ENCODE measurements at places on chromosomes 16 and 17.

DNA sequence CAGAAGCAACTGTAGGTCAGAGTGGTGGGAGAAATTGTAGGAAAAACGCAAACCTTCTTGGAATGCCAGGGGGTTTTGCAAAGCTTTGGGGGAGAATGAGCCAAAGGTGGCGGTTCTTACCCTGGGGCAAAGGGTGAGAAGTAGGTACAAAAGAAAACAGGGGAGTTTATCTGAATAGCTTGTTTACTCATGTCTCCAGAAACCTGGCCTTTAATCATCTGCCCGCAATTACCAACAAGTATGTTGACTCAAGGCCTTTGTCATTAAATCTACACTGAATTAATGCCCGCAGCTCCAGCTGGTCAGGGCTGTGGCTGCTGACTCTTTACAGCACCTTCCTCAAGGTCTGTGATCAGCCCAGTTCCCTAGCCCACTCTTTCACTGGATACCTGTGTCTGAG is 320.1 kb downstream of the CBLN1 start:
- DNase-seq, result no peak

DNA sequence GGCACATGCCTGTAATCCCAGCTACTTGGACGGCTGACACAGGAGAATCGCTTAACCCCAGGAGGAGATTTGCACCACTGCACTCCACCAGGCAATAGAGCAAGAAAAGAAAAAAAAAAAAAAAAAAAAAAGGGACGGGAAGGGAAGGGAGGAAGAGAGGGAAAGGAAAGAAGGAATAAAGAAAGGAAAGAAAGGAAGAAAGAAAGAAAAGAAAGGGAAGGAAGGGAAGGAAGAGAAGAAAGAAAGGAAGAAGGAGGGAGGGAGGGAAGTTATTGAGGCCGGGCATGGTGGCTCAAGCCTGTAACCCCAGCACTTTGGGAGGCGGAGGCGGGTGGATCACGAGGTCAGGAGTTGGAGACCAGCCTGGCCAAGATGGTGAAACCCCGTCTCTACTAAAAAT is 50.4 kb upstream of the STAC2 start:
- DNase-seq, result no peak

- no peak for DNase-seq
Measured at GRCh38 chr16:23016368-23016767, 132.9 kb downstream of the USP31 start.

- no peak for DNase-seq
Measured at GRCh38 chr16:66612422-66612821, 7.9 kb downstream of the CMTM3 start.

GRCh38 chr16:27465483-27465879 is 63.5 kb downstream of the IL21R start:
- no peak for DNase-seq

Data from esophagus squamous epithelium (tissue), 5 donors.